ENCODE measurements at places on chromosomes 2 and 18.

GRCh38 chr18:32173654-32174053, 16.2 kb upstream of the MEP1B start:
- DNase-seq = no peak

GRCh38 chr18:55575066-55575465, 12.9 kb downstream of the TCF4 start:
- no peak for DNase-seq

- DNase-seq = peak; percentile 9
Observed at GRCh38 chr2:36507408-36507812, 90.6 kb downstream of the FEZ2 start.

- DNase-seq = no peak
Observed at GRCh38 chr2:172193331-172194089, 90.8 kb upstream of the DLX2 start.

GRCh38 chr2:227507963-227508362, 36.0 kb downstream of the AGFG1 start:
- DNase-seq = no peak

DNA sequence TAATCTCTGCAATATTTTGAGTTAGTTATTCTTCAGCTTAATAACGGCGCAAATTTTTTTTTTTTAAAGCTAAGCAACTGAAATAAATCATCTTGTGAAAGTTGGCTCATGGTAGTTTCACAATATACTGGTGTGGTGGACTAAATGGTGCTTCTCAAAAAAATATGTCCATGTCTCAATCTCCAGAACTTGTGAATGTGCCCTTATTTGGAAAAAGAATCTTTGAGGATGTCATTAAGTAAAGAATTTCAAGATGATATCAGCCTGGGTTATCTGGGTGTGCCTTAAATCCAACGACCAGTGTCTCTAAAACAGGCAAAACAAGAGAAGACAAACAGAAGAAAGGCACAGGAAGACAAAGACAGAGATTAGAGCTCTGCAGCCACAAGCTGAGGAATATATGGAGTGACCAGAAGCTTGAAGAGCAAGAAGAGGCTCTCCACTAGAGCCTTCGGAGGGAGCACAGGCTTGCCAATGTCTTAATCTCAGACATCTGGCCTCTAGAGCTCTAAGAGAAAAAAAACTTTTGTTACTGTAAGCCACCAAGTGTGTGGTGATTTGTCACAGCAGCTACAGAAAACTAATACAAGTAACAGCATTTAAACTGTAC, 71.4 kb downstream of the HNMT start:
- DNase-seq = no peak

- DNase-seq = no peak
Observed at GRCh38 chr2:133801946-133802345, 233.7 kb upstream of the NCKAP5 start.

DNA sequence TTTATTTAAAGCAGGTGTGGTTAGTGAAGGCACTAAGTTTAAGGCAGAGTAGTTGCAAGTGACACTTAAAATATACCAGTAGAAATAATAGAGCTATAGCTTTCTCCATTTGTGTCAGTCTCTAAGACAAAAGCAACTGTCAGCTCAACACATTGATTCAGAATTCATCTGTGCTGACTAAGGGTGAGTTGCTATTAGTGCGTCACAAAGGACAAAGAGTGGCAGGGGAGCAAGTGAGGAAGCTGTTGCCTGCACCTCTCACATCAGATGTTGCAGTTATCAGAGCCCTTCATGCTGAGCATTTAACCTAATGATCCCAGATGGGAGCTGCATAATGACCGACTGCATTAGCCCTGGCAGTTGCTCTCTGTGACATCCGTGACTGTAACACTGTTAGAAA, 138.6 kb downstream of the DTNA start:
- no peak for DNase-seq

DNA sequence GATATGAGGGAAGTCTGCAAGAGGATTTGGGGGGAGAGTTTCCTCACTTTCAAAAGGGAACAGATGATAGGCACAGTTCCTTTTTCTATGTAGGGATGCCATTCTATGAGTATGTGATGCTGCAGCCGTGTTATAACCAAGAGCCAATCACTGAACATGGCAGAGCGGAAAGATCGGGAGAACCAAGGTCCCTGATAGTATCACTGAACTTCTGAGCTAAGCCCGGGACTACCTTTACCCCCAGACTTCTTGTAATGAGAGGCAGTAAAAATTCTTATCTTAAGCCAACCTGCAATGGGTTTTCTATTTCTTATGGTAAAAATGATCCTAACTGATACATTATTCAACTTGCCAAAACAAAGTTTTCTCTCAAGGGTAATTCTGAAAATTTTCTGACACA, 21.6 kb upstream of the SLC1A4 start:
- DNase-seq = no peak

DNA sequence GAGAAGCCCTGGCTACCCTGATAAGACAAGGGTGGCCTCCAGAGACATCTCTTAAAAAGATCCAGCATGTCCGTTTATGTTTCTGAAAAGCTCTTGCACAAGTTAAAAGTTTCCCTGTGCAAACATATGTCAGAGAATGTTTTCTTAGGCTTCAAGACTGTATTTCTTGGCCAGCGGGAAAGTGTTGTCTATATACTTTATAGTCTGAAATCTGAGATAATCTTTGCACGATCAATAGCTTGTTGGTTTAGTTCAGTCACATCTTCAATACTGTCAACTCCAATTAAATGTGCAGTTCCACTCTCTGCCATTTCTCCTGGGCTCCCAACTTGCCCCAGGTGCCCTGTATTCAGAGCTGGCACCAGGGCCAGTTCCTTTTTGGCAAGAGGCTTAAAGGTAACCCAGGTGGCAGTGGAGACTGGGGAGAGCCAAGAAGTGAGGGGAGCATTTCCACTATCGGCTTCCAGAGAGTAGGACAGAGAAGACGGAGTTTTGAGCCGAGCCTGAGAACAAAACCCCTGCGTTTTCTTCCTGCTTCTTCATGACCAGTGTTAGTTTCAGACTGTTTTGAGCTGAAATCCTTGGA, 64.4 kb downstream of the ACOXL start:
- DNase-seq = no peak

GRCh38 chr2:186485576-186485870, 537 bp upstream of the ZC3H15 start:
- DNase-seq = no peak

DNA sequence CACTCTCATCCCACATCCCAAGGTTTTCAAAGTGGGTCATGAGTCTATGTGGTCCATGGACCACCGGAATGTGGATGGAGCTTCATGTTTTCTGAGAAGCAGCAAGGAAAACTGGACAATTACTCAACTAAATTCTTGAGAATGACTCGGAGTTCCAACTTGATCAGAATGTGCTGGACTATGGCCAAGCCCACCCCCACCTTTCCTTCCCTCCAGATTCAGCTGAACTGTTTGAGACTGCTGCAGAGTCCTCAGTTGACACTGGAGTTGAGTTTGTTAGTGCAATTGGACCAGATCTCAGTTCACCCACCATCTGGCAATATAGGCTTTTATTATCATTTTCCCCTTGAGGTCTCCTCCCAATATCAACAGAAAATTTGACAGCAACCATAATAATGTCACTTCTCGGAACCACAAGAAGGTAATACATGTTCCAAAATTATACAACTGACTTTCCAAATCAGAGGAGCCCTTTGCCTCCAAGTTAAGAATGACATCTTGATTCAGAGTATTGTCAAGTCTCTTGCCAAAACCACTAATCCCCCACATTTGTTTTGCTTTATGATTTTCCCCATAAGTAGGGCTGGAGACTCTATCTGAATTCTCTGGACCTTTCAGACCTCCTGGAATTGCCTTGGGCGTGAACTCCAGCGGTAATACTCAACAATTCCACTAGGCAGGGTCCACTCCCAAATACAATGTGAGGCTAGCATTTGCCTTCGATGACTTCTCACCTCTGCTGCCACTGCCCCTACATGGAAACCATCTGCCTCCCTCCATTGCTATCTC, 8.8 kb downstream of the COL4A4 start:
- no peak for DNase-seq

GRCh38 chr18:58544616-58545337, 84.1 kb downstream of the ALPK2 start:
- no peak for DNase-seq

DNA sequence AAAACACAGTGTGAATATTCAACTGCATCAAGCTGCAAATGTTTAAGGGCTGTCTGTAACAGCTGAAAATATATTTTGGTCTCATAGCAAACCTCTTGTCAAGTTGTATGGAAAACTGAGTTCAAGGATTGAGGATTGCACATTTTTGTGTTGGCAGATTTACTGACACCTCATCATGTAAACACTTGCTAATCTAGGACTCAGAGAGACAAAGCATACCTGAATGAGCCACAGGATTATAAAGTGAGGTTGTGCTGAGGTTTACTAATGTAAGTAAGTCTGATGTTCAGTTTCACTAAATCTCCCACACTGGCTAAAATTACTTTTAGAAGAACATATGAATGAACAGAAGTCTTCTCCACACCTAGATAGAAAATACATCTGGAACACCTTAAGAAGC, 1993.1 kb upstream of the CELF4 start:
- no peak for DNase-seq

DNA sequence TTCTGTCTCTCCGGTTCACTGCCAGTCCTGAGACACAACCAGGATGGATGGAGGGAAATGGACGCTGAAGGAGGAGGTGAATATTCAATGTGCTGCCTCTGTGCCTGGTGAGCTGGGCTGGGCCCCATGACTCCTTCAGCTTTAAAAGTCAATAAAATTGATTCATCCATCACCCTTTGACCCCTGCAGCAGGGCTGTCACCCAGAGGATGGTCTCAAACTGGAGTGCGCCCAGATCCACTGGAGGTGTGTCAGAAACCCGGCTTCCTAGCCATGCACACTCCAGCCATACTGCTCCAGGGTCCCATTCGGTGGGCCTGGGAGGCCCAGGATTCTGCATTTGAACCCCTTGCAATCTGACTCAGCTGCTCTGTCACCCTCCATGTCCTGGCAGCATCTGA, 94.1 kb upstream of the BOD1L2 start:
- no peak for DNase-seq

DNA sequence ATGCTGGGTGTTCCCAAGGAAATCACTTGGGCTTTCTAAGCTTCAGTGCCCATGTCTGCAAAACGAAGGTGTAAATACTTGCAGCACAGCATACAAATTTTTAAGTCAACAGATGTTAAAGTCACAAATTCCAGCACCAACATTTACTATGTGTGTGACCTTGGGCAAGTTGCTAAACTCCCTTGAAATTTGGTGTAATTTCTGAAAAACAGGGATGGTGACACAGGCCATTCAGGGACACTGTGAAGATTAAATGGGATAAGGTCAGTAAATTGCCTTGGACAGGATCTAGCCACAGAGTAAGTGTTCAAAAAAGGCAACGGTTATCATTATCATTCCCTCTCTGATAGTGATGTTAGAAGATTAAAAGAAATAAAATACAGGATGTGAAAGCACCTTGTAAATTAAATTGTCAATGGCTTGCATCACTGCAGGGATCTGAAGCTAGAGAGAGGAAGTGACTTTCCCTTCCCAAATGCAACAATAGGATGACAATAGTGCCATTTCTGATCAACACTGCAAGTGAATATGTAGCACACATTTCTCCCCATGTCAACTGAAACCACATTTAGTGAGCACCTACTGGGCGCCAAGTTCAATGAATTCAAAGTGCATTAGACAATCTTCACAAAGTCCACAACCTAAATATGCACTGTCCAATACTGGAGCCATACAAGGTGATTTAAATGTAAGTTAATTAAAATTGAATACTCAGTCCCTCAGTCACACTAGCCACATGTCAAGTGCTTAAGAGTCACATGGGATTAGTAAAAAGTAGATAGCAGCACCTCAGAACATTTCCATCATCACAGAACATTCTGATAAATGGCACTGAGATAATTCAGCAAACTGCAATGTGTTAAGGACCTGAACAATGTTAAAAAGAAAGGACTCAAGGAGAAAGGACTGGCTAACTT, 81.2 kb downstream of the STK39 start:
- no peak for DNase-seq

GRCh38 chr2:130825231-130825965, 11.3 kb upstream of the ARHGEF4 start:
- no peak for DNase-seq

DNA sequence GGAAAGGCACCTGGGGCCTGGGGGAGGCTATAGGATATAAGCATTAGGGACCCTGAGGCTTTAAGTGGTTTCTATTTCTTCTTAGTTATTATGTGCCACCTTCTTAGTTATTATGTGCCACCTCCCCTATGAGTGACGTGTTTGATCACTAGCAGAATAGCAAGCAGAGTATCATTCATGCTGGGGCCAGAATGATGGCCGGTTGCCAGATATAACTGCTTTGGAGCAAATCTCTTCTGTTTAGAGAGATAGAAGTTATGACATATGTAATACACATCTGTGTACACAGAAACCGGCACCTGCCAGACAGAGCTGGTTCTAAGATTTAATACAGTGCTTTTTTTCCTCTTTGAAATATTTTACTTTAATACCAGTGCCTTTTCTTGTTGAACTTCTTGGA, 29.4 kb downstream of the LIPG start:
- DNase-seq = no peak

GRCh38 chr2:48844417-48845155, 89.1 kb upstream of the LHCGR start:
- DNase-seq = no peak

DNA sequence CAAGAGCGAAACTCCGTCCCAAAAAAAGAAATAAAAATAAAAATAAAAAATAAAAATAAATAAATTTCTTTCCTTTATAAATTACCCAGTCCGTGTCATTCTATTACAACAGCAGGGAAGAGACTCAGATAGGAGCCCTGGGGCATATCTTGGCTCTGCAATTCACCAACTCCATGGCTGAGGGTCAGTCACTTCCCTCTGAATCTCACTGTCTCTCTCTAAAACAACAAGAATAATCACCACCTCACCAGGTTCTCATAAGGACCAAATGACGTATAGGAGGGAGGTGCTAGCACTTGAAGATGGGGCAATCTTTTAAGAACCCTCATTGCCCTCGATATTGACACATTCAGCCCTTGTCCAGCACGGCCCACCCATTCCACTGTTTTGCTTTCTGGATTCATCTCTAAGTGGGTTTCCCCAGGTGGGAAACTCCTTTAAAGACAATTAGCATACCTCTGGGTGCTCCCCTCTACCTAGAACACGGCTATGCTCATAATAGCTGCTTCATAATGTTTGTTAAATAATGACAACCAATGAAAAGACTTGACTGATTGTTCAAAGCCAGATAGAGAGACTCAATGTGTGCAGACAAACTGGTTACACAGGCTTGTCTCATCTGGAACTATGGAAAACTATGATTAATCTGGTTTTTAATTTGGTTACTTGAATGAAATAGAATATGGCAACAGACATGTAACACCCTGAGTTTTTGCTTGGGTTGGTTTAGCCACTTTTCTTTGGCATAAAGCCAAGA, 15.1 kb downstream of the MYCN start:
- no peak for DNase-seq

DNA sequence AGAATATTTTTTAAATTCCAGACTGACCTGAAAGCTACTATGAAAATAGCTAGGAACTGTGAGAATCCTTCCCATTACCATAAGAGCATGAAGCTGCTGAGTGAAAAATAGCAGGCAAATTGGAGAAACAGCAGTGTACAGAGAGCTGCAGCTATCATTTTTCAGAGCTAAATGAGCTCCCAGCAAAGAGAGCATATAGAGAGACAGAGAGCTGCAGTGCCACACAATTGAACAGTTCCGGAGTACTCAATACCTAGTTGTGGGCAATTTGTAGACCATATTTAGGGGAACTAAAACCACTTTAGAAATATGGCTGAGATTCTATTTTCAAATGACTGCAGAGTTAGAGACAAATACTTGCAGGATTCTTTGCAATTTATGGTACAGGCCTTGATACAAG, 645.3 kb downstream of the STK39 start:
- no peak for DNase-seq

All from stimulated activated CD4-positive, alpha-beta T cell treated with anti-CD3 and anti-CD28 coated beads, TNF-alpha, amount 100 ng/mL, for 24 hours (primary cell).